Activated T-cell treated with anti-CD3 and anti-CD28 coated beads, Interleukin-2, amount 50 U/mL, for 72 hours (primary cell): ENCODE measurements at places on chromosomes 12 and 14. TPM values are rescaled to one million over a fixed set of nuclear protein-coding genes. Genes with fewer than 3 reads are reported as not detected.

DNA sequence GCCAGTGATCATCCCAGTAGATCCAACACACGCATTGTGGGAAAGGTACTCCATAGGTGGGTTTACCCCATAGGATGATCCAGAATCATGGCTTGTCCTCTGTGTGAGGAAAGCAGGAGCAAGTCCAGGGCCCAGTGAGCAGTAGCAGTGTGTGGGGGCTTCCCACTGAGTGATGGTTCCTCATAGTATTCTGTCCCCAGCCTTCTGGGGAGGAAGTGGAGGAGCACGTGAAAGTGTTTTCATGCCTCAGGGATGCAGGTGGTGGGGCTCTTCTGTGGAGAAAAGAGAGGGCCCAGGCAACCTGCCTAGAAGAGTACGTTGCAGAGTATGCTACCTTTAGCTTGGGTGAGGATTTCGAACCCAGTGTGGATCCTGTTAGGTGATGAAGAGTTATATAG, 56.5 kb downstream of the SUSD6 start:
- peak overlapping the region; percentile 49 for H3K4me3 ChIP-seq
- H3K4me1 ChIP-seq: peaks cover 97% of the 10 kb centered on the region
- peak overlapping the region; percentile 68 for H3K27ac ChIP-seq
- H3K27me3 ChIP-seq: no peaks in the 10 kb centered on the region

The KLRK1 gene
- 23.6 TPM for total RNA-seq

DNA sequence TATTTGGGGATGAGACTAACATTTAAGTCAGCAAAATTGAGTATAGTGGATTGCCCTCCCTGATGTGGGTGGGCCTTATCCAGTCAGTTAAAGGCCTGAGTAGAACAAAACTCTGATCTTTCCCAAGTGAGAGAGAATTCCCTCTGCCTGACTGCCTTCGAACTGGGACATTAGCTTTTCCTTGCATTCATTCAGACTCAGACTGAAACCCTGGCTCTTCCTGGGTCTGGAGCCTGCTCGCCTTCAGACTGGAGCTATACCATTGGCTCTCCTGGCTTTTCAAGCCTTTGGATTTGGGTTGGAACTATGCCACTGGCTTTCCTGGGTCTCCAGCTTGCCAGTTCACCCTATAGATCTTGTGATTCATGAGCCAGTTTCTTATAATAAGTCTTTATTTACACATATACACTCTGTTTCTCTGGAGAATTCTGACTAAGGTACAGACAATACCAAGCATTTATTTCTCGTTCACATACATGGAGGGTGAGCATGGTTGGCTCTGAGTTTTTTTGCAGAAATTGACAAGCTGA, 296.5 kb downstream of the ERC1 start:
- no peaks in the 10 kb centered on the region for H3K27me3 ChIP-seq
- H3K36me3 ChIP-seq: peaks cover 2% of the 10 kb centered on the region
- no peak overlapping the region for H3K4me3 ChIP-seq
- DNase-seq: no peak
- no peaks in the 10 kb centered on the region for H3K4me1 ChIP-seq
- H3K27ac ChIP-seq: no peak overlapping the region

GRCh38 chr14:75847584-75847983, 134.2 kb downstream of the TGFB3 start:
- no peaks in the 10 kb centered on the region for H3K27me3 ChIP-seq
- no peak for DNase-seq
- no peaks in the 10 kb centered on the region for H3K36me3 ChIP-seq
- H3K27ac ChIP-seq: no peak overlapping the region

GRCh38 chr12:13080266-13080665, 23.2 kb downstream of the GSG1 start:
- no peak for DNase-seq
- H3K27ac ChIP-seq: no peak overlapping the region
- peaks cover 5% of the 10 kb centered on the region for H3K36me3 ChIP-seq
- H3K4me3 ChIP-seq: no peak overlapping the region
- peaks cover 5% of the 10 kb centered on the region for H3K4me1 ChIP-seq
- no peaks in the 10 kb centered on the region for H3K27me3 ChIP-seq

DNA sequence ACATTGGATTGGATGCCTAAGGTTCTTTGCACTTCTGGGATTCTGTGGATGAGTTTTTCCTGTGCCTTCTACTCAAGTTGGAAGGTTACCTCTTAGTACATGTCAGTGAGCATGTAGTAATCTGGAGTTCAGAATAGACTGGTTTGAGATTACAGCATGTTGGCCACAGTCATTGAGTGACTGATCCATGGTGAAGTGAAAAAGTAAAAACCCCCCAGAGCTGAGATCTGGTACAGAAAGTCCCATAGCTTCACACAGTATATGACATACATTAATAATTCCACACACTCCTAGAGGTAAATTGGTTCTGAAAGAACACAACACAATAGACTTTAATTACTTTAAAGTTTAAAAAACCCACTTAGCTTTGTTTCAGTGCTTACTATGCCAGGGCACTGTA, 11.9 kb upstream of the CCND2 start:
- no peaks in the 10 kb centered on the region for H3K27me3 ChIP-seq
- peak overlapping the region; percentile 43 for H3K27ac ChIP-seq
- no peak overlapping the region for H3K4me3 ChIP-seq
- no peak for DNase-seq
- H3K4me1 ChIP-seq: peaks cover 16% of the 10 kb centered on the region

DNA sequence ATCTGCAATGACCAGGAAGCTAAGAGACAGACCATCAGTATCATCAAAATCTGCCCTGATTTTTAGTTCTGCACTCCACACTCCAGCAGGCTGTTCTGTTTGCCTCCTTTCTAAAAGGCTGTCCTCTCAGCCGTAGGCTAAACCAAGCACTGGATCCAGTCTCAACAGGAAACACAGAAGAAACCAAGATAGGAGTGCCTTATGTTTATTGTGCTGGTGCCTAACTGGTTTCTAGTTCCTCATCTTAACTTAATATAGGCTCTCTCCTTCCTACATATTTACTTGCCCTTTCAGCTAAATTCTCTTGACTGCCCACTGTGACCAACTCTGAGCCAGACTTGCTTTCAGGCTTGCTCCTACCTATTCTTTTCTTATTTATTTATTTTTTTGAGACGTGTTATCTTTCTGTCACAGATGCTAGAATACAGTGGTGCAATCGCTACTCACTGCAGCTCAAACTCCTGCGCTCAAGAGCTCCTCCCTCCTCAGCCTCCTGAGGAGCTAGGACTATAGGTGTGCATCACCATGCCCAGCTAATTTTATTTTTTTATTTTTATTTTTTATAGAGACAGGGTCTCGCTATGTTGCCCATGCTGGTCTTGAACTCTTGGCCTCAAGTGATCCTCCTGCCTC, 30.8 kb downstream of the GALNT4 start:
- H3K27ac ChIP-seq: peak overlapping the region; percentile 85
- H3K27me3 ChIP-seq: no peaks in the 10 kb centered on the region
- H3K4me3 ChIP-seq: peak overlapping the region; percentile 61
- H3K36me3 ChIP-seq: peaks cover 8% of the 10 kb centered on the region

DNA sequence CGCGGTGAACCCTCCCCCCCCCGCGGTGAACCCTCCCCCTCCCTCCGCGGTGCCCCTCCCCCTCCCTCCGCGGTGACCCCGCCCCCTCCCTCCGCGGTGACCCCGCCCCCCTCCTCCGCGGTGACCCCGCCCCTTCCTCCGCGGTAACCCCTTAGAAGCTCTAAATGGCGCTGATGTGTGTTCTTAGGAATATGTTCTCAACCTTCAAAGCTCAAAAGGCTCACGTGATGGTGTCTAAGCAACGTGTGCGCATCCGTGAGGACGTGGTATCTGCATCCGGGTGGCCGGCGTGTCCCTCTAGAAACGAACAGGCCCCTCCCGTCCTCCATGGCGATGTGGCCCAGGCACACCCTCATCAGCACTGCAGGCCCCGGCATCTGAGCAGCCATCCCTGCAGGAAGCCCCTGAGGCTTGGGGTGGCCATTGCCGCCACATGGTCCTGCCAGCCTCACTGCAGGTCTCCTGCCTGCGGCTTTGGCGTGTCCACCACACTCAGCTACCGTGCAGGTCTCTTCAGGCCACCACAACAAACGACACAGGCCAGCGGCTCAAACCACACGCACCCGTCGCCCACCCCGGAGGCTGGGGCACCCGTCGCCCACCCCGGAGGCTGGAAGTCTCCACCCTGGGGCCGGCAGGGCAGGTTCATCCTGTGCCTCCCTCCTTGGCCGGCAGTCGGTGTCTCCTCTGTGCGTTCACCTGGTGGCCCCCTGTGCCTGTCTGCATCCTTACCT, 14.5 kb upstream of the FBRSL1 start:
- peaks cover 26% of the 10 kb centered on the region for H3K4me1 ChIP-seq
- H3K27ac ChIP-seq: peak overlapping the region; percentile 66
- DNase-seq: peak; percentile 42
